ENCODE measurements at places on chromosomes 11 and 22.

DNA sequence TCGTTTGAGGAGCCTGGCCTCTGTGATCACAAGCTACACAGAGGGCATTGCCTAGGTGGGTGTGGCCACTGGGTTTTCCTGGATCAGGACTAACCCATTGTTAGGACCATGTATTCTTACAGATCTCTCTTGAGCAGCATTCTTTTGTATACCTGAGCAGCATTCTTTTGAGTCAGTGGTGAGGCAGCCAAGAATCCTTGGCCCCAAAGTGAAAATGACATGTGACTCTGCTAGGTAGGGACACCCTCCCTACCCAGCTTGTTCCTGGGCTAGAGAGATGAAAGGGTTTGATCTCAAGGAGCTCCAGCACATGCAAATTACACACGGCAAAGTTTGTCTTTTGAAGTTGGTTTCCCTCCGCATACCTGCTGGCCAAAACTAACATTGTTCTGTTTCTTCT, 55.0 kb upstream of the HORMAD2 start:
- DNase-seq = no peak

- DNase-seq = no peak
These were observed 25.4 kb downstream of the APIP start for GRCh38 chr11:34890812-34891211.

DNA sequence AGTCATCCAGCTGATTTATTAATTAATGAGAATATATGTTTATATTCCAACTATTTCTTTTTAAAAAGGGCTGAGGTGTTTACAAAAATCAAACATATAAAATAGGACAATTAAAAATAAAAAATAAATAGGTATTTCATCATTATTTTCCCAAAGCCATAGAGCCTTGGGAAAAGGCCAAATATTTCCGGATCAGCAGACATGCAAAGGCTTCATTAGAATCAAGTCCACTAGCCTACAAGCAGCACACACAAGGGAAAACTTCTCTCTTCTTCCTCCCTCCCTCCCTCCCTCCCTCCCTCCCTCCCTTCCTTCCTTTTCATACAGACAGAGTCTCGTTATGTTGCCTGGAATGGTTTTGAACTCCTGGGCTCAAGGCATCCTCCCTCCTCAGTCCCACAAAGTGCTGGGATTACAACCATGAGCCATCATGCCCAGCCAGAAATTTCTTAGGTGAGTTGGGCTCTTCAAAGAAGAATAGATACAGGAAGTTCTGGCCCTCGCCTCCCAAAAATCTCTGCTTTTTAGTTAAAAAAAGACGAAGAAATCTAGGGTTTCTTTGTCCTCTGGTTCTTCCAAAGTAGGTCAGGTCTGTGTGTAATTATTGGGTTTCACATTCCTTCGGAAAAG, 121.2 kb downstream of the SIK3 start:
- no peak for DNase-seq

GRCh38 chr22:41367039-41367679, 14.6 kb upstream of the TEF start:
- no peak for DNase-seq

GRCh38 chr11:75667255-75667830, 1.5 kb downstream of the MAP6 start:
- DNase-seq = no peak

- no peak for DNase-seq
These were observed 44.8 kb downstream of the MMP20 start for GRCh38 chr11:102580185-102580951.

GRCh38 chr11:113363406-113363805, 24.2 kb upstream of the ANKK1 start:
- no peak for DNase-seq

- DNase-seq = no peak
These were observed 168.8 kb downstream of the RCN1 start for GRCh38 chr11:32259641-32260081.

- no peak for DNase-seq
These were observed 3.1 kb downstream of the SULT4A1 start for GRCh38 chr22:43859176-43859575.

DNA sequence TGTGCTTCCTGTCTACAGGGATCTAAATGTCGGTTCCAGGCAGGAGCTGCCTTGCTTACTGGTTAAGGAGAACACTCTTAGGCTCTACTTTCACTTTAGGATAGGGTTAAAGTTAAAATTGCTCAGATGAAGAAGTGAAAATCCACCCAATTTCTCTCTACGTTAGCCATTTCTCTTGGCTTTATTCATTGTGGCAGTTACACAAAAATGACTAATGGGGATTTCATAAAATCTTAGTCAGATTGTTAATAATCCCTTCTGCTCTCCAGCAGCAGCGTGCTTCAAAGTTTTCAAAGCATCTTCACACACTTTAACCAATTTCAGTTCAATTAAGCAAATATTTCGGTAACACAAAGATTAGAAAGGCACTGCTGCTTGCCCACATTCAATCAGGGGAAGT, 58.4 kb upstream of the RCN1 start:
- DNase-seq = no peak

Data from activated CD4-positive, alpha-beta T cell treated with anti-CD3 and anti-CD28 coated beads for 1 hour (primary cell).